Stimulated activated CD4-positive, alpha-beta T cell treated with anti-CD3 and anti-CD28 coated beads, Interleukin-2, amount 100 ng/mL, for 24 hours (primary cell): ENCODE measurements at places on chromosomes 1 and 21.

GRCh38 chr1:24929398-24930259 lies 447 bp downstream of the RUNX3 start:
- peak; percentile 65 for DNase-seq

DNA sequence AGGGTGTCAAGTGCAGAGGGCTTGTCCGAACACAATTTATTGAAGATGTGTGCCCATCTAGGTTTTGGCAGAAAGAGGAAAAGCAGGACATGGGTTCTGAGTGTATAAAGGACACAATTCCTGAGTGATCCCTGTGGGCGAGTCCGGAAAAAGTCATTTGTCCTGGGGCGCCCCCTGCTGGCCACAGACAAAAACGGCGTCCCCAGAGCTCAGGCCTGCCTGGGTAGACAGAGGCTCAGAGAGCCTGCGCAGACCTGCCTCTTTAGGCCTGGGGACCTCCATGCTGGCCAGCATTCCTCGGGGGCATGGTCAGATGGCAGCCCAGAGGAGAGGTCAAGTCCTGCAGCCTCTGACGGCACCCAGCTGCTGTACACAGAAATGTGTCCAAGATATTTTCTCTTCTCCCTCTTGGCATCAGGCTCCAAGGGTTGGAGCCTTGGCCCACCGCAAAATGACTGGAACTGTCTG lies 65.5 kb upstream of the LRP8 start:
- DNase-seq: peak; percentile 80

DNA sequence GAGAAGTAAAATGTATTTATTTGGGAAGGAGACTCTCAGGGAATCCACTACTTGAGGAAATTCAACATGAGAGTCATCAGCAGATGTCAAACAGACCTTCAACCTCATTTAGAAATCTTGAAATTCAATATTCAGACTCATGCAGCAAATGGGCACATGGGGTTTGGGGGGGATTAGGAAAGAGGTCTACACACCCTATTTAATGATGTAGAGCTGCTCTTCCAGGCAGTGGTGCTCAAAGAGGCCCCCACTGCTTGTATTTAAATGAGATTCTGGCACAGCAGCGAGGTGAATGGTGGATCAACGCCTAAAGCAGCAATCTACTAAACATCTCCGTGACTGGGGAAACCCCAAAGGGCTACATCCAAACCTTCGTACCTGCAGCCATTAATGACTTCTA lies 213.2 kb upstream of the C8B start:
- no peak for DNase-seq

DNA sequence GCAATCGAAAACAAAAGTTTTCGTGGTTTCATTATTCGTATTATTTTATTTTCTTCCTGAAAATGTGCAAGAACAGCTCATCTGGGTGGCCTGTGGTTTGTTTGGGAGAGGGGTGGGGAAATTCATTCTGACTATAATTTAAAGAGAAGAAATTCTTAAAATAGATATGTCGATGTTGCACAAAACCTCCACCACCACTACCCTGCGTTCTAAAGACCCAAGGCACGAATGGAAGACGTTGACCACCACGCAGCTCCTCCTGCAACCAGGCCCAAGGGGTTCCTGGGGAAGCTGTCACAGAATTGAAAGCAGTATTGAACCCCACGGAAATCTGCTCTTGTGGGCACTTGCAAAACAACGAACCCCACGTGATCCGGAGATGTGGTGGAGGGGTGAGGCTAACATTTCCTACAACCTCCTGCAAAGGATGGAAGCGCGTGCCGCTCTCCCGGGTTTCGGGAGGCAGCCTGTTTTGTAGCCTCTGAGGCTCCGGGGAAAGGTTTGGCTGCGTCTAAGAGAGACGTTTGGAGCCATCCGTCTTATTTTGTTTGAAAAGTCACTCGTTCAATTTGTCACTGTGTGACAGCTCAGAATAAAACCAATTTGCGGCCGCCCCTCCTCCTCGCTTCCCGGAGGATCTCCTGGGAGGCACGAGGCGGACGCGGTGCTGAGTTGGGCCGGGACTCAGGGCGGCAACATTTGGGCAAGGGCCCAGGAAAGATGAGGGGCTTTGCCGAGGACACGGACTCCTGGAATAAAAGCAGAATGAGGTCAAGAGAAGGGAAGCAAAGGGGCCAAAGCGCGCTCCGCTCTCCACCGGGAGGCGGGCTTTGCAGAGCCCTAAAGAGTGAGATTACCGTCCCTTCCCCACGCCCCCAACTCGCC lies 810 bp upstream of the HLX start:
- no peak for DNase-seq

- DNase-seq: no peak
Observed at GRCh38 chr1:233042834-233043233, 92.4 kb downstream of the NTPCR start.

DNA sequence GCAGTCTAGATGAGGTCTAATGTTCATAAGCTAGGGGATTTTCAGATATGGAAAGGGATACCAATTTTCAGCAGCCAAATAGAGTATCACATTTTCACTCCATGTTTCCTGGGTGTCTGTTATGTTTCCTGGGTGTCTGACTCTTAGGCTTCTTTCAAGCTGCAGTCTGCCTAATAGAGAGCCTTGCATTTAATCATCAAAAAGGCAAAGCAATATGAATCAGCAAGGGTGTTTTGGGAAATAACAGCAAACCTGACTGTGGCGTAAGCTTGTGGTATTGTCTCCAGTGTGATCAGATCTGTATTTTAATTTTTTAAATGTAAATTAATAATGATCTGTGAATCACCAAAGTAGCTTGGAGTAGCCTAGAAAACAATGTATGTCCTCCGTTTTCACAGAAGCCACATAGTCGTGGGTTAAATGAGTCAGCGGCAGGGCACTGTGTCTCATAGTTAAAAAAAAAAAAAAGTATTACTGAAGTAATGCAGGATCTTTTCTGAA lies 10.4 kb downstream of the LGALS8 start:
- DNase-seq: peak; percentile 53

- DNase-seq: no peak
Observed at GRCh38 chr1:68232289-68233148, at the start of gene WLS. WLS (minus strand) TSS chr1:68232523; CDS start chr1:68232299, 224 bp downstream.

DNA sequence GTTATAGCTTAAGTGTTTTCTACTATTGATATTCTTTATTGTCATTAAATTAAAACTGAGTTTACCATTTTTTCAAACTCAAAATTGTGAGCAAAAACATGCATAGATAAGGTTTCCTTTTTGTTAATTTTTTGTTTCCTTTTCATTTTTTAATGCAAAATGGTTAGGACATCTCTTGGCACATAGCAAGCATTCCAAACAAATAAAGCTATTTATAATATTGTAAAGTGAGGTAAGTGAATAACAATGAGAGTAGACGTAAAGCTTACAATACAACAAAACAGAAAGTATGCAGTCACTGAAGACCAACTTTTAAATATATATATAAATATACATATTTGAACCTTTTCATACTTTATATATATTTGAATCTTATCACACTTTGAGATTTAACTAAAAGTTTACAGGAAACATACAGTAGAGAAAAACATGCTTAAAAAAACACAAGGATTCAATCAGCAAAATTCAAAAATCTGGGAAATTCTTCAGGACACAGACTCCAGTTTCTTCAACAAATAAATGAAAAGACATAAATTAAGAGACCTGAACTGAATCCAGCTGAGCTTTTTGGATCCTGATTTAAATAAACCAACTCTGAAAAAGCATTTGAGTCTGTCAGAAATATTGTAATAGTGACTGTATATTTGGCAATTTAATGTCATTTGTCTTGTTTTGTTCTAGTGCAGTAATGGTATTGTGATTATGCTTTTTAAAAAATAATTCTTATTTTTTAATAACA lies 67.5 kb upstream of the SAMSN1 start:
- DNase-seq: no peak

- DNase-seq: no peak
Observed at GRCh38 chr1:217522277-217522676, 108.6 kb downstream of the GPATCH2 start.

GRCh38 chr1:16625497-16626408 lies 12.4 kb upstream of the NBPF1 start:
- DNase-seq: no peak

GRCh38 chr1:217363319-217363718 lies 267.6 kb downstream of the GPATCH2 start:
- DNase-seq: no peak

- no peak for DNase-seq
Observed at GRCh38 chr1:70487910-70488665, 77.0 kb downstream of the CTH start.

DNA sequence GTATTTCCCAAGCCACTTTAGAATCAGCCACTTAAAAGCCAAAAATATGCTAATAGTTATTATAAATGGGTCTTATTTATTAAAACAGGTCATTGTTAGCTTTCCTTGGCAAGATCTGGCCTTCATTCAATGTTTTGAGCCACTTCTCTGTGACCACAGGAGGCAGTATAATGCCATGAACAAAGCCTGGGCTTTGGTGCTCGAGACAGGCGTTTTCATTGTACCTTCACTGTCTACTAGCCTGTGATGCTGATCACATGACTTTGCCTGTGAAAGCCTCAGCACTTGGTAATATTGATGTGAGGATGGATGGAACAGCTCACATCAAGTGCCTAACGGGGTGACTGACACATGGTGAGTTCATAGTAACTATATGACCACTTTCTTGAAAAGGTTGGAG lies 217.0 kb downstream of the RWDD3 start:
- no peak for DNase-seq

- DNase-seq: no peak
Observed at GRCh38 chr1:186915555-186915954, 86.8 kb downstream of the PLA2G4A start.
